ENCODE measurements at places on chromosomes 13 and 19.

GRCh38 chr19:57546513-57546912 lies 13.2 kb downstream of the ZNF550 start:
- DNase-seq, result no peak

DNA sequence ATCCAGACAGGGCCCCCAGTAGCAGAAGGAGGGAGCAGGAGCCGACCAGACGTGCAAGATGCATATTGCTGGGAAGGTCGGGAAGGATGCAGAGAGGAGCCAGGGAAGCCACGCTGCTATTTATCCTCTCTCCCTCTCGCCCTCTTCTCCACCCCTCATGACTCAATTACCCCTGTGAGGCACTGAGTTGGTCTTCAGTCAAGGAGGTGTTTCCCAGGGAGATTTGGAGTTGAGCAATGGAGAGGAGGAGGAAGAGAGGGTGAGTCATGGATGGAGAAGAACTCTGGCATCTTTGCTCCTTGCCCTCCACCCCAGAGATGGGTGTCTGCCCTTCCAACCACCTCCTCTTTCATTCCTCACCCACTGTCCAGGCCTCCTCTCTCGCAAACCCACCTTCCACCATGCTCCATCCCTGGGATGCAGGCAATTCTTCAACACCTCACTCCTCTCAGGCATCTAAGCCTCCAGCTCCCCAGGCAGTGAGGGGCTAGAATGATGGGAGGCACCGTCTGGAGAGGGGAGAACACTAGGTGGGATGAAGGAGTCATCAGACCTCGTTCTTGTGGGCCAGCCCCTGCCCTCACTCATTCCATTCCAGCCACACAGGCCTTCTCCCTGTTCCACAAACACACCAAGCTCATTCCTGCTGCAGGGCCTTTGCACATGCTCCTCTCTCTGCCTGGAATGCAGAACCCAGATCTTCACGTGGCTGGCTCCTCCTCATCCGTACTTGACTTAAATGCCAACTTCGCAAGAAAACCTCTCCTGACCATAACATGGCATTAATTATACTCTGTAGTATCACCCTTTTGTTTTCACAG lies at the start of gene SBSN:
TSS of gene SBSN (minus strand) at position 94 of the 821 bp plus-strand sequence. CDS start at position 64, 30 bp downstream.
- DNase-seq, result no peak

- no peak for DNase-seq
Measured at GRCh38 chr19:58397533-58398037, 2.1 kb downstream of the RNF225 start.

DNA sequence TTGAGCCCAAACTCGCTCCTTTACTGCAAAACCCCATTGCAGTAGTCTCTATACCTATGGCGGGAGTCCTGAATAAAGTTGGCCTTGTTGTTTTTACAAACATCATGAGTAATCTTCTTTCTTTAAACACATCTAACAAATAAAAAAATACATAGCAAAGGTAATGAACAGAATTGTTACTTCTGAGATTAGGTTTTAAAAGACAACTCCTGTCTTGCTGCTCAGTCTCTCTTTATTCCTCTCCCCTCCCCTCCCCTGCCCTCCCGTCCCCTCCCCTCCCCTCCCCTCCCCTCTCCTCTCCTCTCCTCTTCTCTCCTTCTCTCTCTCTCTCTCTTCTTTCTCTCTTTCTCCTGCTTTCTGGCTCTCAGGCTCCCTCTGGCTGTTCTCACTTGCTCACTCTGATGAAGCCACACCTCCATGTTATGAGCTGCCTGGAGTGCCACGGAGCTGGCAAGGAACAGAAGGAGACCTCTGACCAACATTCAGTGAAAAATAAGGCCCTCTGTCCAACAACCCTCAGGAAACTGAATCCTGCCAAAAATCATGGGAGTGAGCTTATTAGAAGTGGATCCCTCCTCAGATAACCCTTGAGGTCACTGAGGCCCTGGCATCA lies 300.7 kb upstream of the MIR17HG start:
- no peak for DNase-seq

- DNase-seq, result no peak
Measured at GRCh38 chr13:52797176-52797575, 51.3 kb downstream of the PCDH8 start.

DNA sequence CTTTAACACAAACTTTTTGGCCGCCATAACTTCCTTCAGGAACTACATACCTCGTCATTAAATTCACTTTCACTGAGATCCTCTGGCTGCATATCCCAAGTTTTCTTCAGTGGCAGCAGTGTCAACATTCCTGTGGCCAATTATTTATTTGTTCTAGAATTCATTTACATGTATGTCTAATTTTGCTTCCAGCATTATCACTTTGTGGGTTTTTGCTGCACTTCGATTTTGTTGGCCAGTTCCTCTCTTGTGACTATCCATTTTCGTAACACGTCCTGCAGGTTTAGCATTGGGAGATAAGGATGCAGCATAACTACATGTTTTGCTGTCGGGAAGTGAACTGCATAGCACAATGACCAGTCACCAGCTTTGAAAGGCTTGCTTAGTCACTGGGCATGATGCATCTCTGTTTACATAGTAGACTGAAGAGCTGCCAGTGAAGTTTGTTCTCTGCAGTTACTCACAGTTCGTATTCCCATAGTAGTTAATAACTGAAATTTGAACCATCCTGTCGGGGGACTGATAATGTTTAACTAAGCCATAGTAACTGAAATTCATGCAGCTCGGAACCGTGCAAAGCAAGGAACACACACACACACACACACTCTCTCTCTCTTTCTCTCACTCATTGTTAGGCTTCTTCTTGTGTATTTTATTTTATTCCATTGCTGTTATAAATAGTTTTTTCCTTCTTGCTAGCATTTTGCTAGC lies 28.3 kb downstream of the ZNF507 start:
- DNase-seq, result no peak

DNA sequence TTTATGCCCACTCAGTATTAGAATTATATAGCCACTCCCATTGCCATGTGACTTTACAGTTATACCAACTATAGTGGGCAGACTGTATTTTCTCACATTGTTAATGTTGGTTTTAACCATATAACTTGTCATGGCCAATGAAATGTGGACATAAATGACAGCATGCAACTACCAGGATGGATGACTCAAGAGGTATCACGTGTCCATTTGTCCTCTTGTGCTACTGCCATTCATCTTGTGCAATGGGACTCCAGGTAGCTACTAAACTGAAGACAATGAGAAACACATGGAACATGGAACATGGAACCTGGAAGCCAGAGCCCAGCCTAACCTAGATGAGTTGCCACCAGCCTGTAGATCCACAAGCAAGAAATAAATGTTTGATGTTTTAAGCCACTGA lies 242.7 kb upstream of the IPO5 start:
- no peak for DNase-seq
